ENCODE measurements at places on chromosomes 3 and 15. TPM values are rescaled to one million over a fixed set of nuclear protein-coding genes. Genes with fewer than 3 reads are reported as not detected.

SOX2 gene
- not detected for total RNA-seq

CCDC191 gene
- total RNA-seq = 0.88 TPM

DZIP1L gene
- total RNA-seq = 1.3 TPM

CASR gene
- 0.06 TPM for total RNA-seq

LTF gene
- 3.1 TPM for total RNA-seq

XCR1 gene
- total RNA-seq = not detected

ADGRG7 gene
- 27.2 TPM for total RNA-seq

GXYLT2 gene
- 0.09 TPM for total RNA-seq

DLL4 gene
- 3.0 TPM for total RNA-seq

DISP2 gene
- 0.71 TPM for total RNA-seq

MESD gene
- total RNA-seq = 13.9 TPM

GRCh38 chr15:78374436-78375393 is 34.6 kb downstream of the CRABP1 start:
- DNase-seq = peak; percentile 89
- no peak overlapping the region for H3K4me3 ChIP-seq
- peak overlapping the region; percentile 79 for H3K27ac ChIP-seq

DNA sequence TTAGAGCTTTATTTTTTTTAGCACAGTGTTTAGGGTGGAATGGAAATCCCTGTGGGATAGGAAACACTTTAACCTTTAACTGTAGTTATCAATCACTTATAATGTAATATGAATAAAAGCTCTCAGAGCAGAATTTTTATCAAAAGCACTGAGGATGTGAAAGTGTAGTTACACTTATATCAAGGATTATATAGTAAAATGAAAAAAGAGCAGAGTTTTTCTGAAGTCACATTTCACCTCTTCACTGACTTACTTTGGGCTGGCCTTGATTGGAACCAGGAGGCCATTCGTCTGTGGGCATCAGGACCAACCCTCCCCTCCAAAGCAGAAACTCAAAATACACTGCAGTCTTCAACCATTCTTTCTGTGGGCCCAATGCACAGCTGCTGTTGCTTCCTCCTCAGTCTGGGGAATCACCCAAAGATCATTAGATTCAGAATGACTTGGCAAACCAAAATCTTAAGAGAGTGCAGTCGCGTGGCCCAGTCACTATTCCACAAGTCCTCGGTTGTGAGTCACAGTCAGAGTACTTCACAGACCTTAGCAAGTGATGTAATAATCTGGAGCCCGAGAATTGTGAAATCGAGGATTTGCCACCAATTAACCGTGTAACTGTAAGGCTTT is 132.6 kb upstream of the COL8A1 start:
- no peak overlapping the region for H3K27ac ChIP-seq
- no peaks in the 10 kb centered on the region for H3K4me1 ChIP-seq

DNA sequence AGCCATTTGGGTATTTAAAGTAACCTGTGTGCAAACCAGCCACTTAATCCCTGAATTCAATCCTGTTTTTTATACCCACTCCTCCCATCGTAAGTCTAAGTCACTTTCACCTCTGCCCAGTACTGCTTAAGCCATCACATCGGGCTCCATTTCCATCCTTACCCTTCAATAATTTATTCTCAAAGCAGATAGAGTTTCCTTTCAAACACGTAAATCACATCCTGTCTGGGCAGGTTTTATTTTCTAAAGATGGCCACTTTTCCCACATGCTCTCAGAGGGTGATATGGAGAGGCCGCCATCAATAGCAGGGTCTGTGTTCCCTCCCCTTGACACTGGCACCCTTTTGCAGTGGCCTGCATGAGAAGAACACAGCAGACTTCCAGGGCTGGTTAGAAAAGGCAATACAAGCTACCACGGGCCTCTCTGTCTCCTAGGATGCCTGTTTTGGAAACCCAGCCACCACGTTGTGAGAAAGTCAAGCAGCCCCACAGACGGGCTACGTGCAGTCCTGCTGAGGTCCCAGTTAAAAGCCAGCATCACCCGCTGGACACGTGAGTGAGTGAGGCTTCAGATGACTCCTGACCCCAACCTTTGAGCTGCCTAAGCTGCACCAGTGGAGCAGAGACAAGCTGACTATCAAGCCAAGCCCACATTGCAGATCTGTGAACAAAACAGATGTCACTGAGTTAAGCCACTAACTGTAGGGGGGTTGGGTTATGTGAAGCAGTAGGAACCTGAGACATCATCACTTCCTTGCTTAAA is 241.8 kb upstream of the SLCO3A1 start:
- no peaks in the 10 kb centered on the region for H3K27me3 ChIP-seq
- peak; percentile 91 for DNase-seq
- H3K36me3 ChIP-seq = no peaks in the 10 kb centered on the region
- H3K4me3 ChIP-seq = no peak overlapping the region
- H3K27ac ChIP-seq = no peak overlapping the region
- peaks cover 10% of the 10 kb centered on the region for H3K4me1 ChIP-seq

GRCh38 chr3:16502347-16502908 is 11.1 kb downstream of the RFTN1 start:
- DNase-seq = no peak
- no peak overlapping the region for H3K4me3 ChIP-seq
- H3K27me3 ChIP-seq = no peaks in the 10 kb centered on the region
- no peaks in the 10 kb centered on the region for H3K36me3 ChIP-seq
- no peak overlapping the region for H3K27ac ChIP-seq

- H3K27me3 ChIP-seq = no peaks in the 10 kb centered on the region
- H3K4me3 ChIP-seq = no peak overlapping the region
- no peak for DNase-seq
- no peaks in the 10 kb centered on the region for H3K4me1 ChIP-seq
- peaks cover 29% of the 10 kb centered on the region for H3K36me3 ChIP-seq
Measured at GRCh38 chr3:47586746-47587145, 8.1 kb upstream of the CSPG5 start.

DNA sequence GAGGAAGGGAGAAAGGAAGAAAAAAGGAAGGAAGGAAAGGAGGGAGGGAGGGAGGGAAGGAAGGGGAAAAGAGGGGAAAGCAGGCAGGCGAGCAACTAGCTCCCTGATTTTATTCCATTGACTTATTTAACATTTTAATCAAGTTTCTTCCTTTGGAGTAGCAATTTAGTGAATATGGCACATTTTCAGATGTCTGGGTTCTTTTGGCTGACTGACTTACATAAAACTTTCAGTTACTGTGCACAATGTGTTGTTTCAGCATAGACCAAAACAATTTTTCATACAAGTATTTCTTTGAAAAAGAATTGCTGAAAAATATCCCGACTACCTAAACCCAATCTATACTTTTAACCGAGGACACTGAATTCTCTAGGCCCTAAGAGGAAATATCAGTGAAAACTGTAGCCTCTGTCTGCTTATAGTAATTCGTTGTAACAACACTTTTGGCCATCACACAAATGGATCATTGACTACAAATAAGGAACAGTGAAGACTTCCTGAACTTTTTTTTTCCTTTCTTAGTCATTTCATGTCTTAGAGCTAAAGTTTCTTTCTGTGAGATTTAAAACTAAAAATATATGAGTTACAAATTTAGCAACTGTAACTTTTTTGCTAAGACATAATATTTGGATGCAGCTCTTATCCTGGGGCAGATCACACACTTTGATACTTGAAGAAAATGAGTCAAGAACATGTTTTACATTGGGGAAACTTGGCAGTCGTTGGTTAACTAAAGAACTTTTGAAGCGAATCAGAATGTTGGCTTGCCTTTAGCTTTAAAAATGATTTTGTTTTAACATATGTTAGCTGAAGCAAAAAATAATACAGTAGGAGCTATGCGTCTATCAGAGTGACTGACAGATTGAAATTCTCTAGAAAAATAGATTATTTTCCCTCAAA is 79.6 kb downstream of the SOX2 start:
- no peaks in the 10 kb centered on the region for H3K27me3 ChIP-seq
- no peak overlapping the region for H3K4me3 ChIP-seq
- no peak for DNase-seq
- H3K27ac ChIP-seq = no peak overlapping the region
- no peaks in the 10 kb centered on the region for H3K4me1 ChIP-seq

GRCh38 chr3:101253396-101253795 is 67.0 kb downstream of the IMPG2 start:
- no peaks in the 10 kb centered on the region for H3K4me1 ChIP-seq
- no peaks in the 10 kb centered on the region for H3K27me3 ChIP-seq
- H3K4me3 ChIP-seq = no peak overlapping the region
- H3K27ac ChIP-seq = no peak overlapping the region
- no peaks in the 10 kb centered on the region for H3K36me3 ChIP-seq

GRCh38 chr15:75843678-75844581 is 683 bp downstream of the UBE2Q2 start:
- H3K27ac ChIP-seq = peak overlapping the region; percentile 77
- DNase-seq = peak; percentile 69
- H3K4me1 ChIP-seq = peaks cover 4% of the 10 kb centered on the region
- no peaks in the 10 kb centered on the region for H3K36me3 ChIP-seq
- no peaks in the 10 kb centered on the region for H3K27me3 ChIP-seq
- peak overlapping the region; percentile 84 for H3K4me3 ChIP-seq

DNA sequence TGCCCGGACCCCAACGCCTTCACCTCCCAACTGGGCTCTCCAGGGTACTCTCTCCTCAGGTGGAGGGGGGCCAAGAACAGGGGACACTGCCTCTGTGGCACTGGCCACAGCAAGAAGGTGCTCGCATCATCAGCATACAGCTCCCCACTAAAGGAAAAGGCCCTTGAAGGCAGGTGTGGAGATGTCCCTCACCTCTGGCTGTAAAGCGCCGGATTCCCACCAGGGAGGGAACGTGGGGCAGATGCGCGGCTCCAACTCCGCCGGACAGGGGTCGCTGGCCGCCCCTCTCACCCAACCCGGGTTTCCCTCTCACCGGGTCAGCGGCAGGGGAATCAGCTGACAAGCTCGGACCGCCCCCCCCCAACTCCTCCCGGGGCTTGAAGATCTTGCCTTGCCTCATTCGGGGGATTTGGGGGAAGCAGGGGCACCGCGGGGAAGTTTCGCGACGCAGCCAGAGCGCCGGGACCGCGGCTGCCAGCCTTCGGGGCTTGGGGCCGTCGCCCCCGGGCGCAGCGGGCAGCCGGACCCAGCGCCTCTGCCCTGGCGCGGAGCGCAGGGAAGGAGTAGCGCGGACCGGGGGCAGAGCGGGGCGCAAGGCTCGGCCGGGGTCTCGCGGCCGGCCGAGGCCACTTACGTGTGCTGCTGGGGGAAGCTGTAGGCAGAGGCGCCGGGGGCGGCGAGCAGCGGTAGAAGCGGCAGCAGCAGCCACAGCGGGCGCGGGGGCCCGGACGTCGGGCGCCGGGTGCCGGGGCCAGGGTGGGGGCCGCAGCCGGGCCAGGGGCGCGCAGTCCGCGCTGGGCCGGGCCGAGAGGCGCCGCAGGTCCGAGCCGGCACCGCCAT is 630 bp downstream of the CACNA2D2 start:
- no peak for DNase-seq
- no peaks in the 10 kb centered on the region for H3K4me1 ChIP-seq
- H3K36me3 ChIP-seq = no peaks in the 10 kb centered on the region
- no peaks in the 10 kb centered on the region for H3K27me3 ChIP-seq
- H3K4me3 ChIP-seq = no peak overlapping the region

- H3K4me1 ChIP-seq = no peaks in the 10 kb centered on the region
- no peaks in the 10 kb centered on the region for H3K27me3 ChIP-seq
- no peak overlapping the region for H3K4me3 ChIP-seq
- no peak overlapping the region for H3K27ac ChIP-seq
- DNase-seq = no peak
Measured at GRCh38 chr3:195183071-195183776, 87.7 kb downstream of the XXYLT1 start.

DNA sequence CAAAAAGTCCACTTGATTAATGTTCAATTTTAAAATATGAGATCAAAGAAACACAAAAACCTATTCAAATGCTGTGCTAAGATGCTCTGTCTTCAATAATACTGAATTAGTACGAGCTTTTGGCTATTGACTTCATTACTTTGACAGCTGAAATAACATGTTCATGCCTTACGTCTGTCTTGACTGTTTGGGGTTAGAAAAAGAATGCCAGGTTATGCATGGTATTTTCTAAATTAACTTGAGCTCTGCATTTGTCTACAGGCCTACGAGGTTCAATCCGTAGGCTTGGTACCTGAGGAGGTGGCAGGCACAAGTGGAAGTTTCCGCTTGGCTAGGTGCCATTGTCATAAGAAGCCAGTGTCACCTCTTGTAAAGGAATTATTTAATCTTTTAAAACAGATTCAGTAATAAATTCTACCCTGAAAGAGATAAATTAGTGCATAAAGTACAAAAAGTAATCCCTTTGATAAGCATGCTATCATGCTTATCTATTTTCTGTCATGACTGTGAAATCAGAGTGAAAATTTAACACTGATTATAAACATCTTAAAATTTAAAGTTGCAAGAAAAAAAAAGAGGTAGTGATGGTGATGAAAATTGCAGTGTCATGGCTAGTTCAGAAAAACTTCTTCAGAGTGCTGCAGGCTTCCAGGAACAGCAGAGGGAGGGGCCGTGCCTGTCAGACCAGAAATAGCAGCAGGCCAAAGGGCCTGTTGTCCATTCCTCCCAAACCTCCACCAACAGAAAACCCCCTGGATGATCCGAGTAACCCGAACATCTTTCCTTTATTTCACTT is 115.7 kb downstream of the ARRDC4 start:
- H3K27me3 ChIP-seq = no peaks in the 10 kb centered on the region
- H3K4me3 ChIP-seq = no peak overlapping the region
- no peaks in the 10 kb centered on the region for H3K4me1 ChIP-seq
- H3K27ac ChIP-seq = no peak overlapping the region
- H3K36me3 ChIP-seq = no peaks in the 10 kb centered on the region

GRCh38 chr3:29475854-29476253 is 195.0 kb downstream of the RBMS3 start:
- no peaks in the 10 kb centered on the region for H3K36me3 ChIP-seq
- H3K4me3 ChIP-seq = no peak overlapping the region
- H3K4me1 ChIP-seq = no peaks in the 10 kb centered on the region
- no peak overlapping the region for H3K27ac ChIP-seq

- peaks cover 2% of the 10 kb centered on the region for H3K36me3 ChIP-seq
- H3K27ac ChIP-seq = peak overlapping the region; percentile 88
- no peaks in the 10 kb centered on the region for H3K4me1 ChIP-seq
- H3K4me3 ChIP-seq = peak overlapping the region; percentile 44
Measured at GRCh38 chr3:36907911-36908646, 36.8 kb downstream of the TRANK1 start.

- H3K27me3 ChIP-seq = no peaks in the 10 kb centered on the region
- H3K27ac ChIP-seq = no peak overlapping the region
- H3K36me3 ChIP-seq = no peaks in the 10 kb centered on the region
- no peak overlapping the region for H3K4me3 ChIP-seq
- no peak for DNase-seq
Measured at GRCh38 chr3:19891740-19892139, 42.3 kb downstream of the EFHB start.

DNA sequence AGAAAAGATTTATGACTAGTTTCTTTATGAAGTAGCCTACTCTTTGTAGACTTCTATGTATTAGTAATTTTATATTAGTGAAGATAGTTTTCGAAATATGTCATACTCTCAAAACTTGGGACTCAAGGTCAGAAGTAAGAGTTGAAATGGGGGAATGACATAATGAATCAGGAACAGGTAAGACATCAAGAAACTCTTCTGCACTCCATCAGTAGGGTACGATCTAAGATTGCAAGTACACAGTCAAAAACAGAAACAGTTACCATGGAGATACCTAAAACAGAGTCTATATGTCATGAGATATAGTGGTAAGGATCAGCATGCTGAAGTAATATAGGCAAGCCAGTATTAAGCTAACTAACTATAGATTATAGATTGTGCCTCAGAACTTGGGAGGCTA is 187.0 kb upstream of the MLF1 start:
- H3K4me1 ChIP-seq = no peaks in the 10 kb centered on the region
- H3K27me3 ChIP-seq = no peaks in the 10 kb centered on the region
- no peak overlapping the region for H3K4me3 ChIP-seq
- H3K36me3 ChIP-seq = no peaks in the 10 kb centered on the region

Data from right lobe of liver (tissue), 6 donors.